Activated CD4-positive, alpha-beta T cell treated with anti-CD3 and anti-CD28 coated beads for 36 hours (primary cell): ENCODE measurements at places on chromosomes 13 and 19. TPM values are rescaled to one million over a fixed set of nuclear protein-coding genes. Genes with fewer than 3 reads are reported as not detected.

DNA sequence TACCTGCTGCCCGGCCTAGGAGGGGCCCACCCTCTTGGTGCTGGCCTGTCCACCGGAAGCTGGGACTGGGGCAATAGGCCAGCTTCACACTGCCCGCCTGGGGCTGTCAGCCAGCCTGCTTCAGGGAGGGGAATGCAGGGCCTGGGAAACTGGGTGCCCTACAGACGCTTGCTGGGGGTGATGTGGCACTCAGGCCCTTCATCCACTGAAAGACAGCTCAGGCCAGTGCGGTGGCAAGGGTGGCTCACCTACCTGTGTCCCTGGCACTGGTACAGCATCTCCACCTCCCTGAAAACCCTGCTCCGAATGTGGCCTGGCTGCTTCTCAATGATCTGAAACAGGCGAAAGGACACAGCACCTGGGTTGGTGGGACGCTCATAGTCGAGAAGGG lies 7.8 kb downstream of the MKNK2 start:
- H3K36me3 ChIP-seq: peaks cover 17% of the 10 kb centered on the region
- peak overlapping the region; percentile 67 for H3K4me3 ChIP-seq
- H3K4me1 ChIP-seq: peaks cover 30% of the 10 kb centered on the region
- no peaks in the 10 kb centered on the region for H3K27me3 ChIP-seq

DNA sequence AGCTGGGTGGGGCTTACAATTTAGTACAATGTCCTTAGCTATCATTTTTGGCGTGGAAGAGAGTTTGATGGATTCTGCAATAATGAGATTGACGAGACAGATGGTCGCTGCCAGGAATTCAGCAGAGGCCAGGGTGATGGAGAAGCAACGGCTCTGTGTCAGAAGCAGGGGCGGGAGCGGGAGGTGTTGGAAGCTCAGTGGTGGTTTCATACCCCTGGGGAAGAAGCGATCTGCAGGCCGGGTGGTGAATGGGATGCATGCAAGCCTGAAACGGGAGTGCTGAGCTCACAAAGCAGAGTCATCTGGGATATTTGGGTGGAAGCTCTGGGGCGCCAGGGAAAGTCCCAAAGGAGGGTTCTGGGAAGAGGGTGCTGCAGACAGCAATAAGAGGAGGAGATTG lies 370.8 kb downstream of the ZNF536 start:
- no peaks in the 10 kb centered on the region for H3K4me1 ChIP-seq
- no peaks in the 10 kb centered on the region for H3K36me3 ChIP-seq
- H3K27me3 ChIP-seq: peaks cover 10% of the 10 kb centered on the region
- H3K4me3 ChIP-seq: no peak overlapping the region
- no peak overlapping the region for H3K27ac ChIP-seq
- no peak for DNase-seq

GRCh38 chr13:76654263-76654662 lies 231.9 kb downstream of the KCTD12 start:
- H3K4me1 ChIP-seq: no peaks in the 10 kb centered on the region
- no peak overlapping the region for H3K4me3 ChIP-seq
- no peaks in the 10 kb centered on the region for H3K36me3 ChIP-seq
- peaks cover 4% of the 10 kb centered on the region for H3K27me3 ChIP-seq
- DNase-seq: no peak

DNA sequence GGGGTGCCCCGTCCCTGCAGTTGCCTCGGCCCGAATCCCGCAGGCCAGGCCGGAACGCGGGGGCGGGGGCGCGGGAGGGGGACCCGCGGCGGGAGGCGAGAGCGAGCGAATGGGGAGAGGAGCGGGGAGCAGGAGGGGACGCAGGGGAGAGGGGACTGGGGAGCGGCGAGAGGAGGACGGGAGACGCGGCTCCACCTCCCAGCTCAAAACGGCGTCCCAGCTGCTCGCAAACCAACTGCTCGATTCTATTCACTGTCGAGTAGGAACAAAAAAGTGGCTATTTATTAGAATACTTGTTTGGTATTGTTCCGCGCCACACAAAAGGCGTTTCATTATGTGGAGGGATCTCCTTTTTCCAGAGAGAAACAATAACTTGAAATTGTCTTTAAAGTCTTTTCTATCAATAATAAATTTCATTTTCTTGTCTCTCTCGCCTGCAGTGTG lies 10.6 kb upstream of the SOX1 start:
- H3K27me3 ChIP-seq: peaks cover 68% of the 10 kb centered on the region
- peaks cover 2% of the 10 kb centered on the region for H3K4me1 ChIP-seq
- H3K4me3 ChIP-seq: no peak overlapping the region
- DNase-seq: no peak
- H3K36me3 ChIP-seq: peaks cover 8% of the 10 kb centered on the region
- no peak overlapping the region for H3K27ac ChIP-seq

DNA sequence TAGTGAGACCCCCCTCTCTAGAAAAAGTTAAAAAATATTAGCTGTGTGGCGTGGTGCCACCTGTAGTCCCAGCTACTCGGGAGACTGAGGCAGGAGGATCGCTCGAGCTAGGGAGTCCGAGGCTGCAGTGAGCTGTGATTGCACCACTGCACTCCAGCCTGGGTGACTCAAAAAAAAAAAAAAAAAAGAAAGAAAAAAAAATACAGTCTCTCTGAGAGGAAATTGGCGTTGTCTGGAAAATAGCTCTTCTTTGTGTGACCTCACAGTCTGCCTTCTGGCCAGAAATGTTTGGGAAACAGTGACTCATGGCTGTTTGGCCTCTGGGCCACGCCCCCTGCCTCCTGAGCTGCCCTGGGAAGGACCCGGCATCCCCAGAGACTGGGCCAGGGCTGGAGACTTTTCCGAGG lies 10.7 kb downstream of the MARCHF2 start:
- no peak overlapping the region for H3K27ac ChIP-seq
- no peaks in the 10 kb centered on the region for H3K27me3 ChIP-seq
- DNase-seq: no peak
- H3K36me3 ChIP-seq: peaks cover 3% of the 10 kb centered on the region
- H3K4me3 ChIP-seq: no peak overlapping the region

DNA sequence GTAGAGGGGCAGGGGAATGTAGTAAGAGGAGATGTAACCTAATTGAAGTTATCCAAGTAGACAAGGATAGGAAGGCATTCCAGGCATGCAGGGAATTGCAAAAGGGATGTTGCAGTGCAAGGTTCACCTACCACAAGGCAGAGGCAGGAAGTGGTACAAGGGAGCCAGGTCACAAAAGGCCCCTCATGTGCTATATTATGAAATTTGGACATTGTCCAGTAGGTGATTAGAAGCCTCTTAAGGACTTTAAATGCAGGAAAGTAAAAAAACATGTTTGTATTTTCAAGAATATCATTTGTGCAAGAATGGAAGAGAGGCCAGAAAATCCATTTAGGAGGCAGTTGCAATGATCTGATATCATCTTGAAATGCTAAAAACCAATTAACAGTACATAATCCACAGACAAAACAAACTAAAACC lies 111.4 kb downstream of the FRY start:
- H3K27me3 ChIP-seq: no peaks in the 10 kb centered on the region
- H3K4me1 ChIP-seq: peaks cover 5% of the 10 kb centered on the region
- H3K4me3 ChIP-seq: no peak overlapping the region
- H3K27ac ChIP-seq: no peak overlapping the region
- H3K36me3 ChIP-seq: no peaks in the 10 kb centered on the region
- no peak for DNase-seq

Gene YIF1B
- 90.1 TPM for total RNA-seq

DNA sequence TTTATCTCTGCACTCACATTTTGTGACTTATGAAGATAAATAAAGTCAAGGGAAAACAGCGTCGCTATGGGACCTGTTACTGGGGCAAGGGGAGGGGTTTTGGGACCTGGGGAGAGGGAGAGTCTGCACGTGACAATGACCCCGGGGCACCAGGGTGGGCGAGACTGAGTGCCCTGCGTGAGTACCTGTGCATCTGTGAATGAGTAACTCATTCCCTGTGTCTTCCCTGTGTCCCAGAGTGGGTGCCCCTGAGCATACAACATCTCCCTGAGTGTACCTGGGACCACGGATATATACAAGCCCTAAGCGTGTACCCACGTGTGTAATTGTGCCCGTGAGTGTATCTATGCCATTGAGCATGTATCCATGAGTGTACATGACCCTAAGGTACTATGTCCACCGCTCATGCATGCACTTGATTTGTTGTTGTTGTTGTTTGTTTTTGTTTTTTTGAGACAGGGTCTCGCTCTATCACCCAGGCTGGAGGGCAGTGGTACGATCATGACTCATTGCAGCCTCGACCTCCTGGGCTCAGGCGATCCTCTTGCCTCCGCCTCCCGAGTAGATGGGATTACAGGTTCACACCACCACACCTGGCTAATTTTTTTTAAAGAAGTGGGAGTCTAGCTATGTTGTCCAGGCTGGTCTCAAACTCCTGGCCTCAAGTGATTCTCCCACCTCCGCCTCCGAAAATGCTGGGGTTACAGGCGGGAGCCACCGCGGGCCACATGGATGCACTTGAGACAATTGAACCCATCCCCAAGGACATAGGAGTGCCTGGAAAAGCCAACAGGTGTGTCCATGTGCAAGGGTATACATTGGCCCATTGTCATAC lies 645 bp upstream of the TRAPPC5 start:
- H3K4me1 ChIP-seq: peaks cover 52% of the 10 kb centered on the region
- peaks cover 20% of the 10 kb centered on the region for H3K27me3 ChIP-seq
- H3K36me3 ChIP-seq: peaks cover 13% of the 10 kb centered on the region
- peak overlapping the region; percentile 69 for H3K27ac ChIP-seq

GRCh38 chr19:49149652-49150105 lies 5.5 kb downstream of the HRC start:
- H3K36me3 ChIP-seq: peaks cover 2% of the 10 kb centered on the region
- no peak overlapping the region for H3K27ac ChIP-seq
- H3K27me3 ChIP-seq: peaks cover 64% of the 10 kb centered on the region
- DNase-seq: no peak
- peaks cover 28% of the 10 kb centered on the region for H3K4me1 ChIP-seq

- peak overlapping the region; percentile 93 for H3K27ac ChIP-seq
- peaks cover 45% of the 10 kb centered on the region for H3K4me1 ChIP-seq
- no peak for DNase-seq
- H3K4me3 ChIP-seq: peak overlapping the region; percentile 93
Observed at GRCh38 chr13:45464141-45464686, 525 bp upstream of the COG3 start.

Gene EDDM13
- total RNA-seq: 0.76 TPM

Gene CBLC
- total RNA-seq: not detected

DNA sequence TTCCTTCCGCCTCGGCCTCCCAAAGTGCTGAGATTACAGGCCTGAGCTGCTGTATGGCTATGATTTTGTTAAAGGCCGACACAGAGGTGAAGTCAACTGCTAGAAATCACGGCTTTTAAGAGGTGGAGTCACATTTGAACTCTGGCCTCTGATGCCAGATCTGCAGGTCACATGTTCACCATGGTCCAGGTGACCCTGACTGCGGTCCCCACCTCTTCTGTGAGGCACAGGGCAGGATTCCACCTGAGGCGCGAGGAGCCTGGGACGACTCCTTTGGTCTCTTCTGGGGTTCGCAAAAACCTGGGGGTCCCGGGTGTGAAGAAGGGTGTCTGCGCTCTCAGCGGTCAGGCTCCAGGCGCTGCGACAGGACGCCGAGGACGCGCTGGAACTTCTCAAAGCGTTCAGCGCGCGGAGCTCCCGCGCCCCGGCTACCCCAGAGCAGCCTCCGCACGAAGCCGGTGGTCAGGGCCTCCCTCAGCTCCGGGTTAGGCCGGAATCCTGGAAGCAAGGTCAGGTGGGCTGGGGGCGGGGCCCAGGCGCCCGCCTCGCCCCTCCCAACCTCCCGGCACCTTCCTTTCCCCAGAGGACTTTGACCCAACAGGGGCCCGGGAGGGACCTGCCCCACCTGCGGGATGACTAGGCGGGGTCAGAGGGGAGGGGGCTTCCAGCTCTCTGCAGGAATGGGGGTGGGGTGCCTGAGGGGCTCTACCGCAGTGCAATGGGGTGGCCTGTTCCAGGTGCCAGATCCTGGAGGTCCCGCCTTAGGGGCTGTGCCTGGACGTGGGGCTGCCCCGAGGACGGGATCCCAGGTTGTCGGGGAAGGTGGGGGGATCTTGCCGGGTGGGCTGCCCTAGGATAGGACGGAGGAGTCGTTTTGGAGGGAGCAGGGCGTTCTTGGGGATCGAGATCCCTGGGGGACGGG lies 13.0 kb downstream of the TRIP10 start:
- no peak overlapping the region for H3K4me3 ChIP-seq
- peaks cover 13% of the 10 kb centered on the region for H3K4me1 ChIP-seq
- H3K36me3 ChIP-seq: peaks cover 48% of the 10 kb centered on the region
- DNase-seq: no peak
- peak overlapping the region; percentile 37 for H3K27ac ChIP-seq
- no peaks in the 10 kb centered on the region for H3K27me3 ChIP-seq

Gene POLRMT
- 77.4 TPM for total RNA-seq

GRCh38 chr19:8113017-8113416 lies 36.4 kb downstream of the FBN3 start:
- H3K27me3 ChIP-seq: peaks cover 8% of the 10 kb centered on the region
- H3K36me3 ChIP-seq: no peaks in the 10 kb centered on the region
- no peak for DNase-seq
- no peaks in the 10 kb centered on the region for H3K4me1 ChIP-seq
- H3K4me3 ChIP-seq: no peak overlapping the region

Gene SGCG
- not detected for total RNA-seq

Gene IGFL2
- total RNA-seq: not detected

- no peaks in the 10 kb centered on the region for H3K36me3 ChIP-seq
- peaks cover 13% of the 10 kb centered on the region for H3K27me3 ChIP-seq
- DNase-seq: no peak
- H3K27ac ChIP-seq: no peak overlapping the region
- H3K4me3 ChIP-seq: no peak overlapping the region
- no peaks in the 10 kb centered on the region for H3K4me1 ChIP-seq
Observed at GRCh38 chr13:50344717-50345116, 329.5 kb downstream of the KCNRG start.

Gene FCHO1
- total RNA-seq: 50.5 TPM
